ENCODE measurements at places on chromosomes 12 and 14. TPM values are rescaled to one million over a fixed set of nuclear protein-coding genes. Genes with fewer than 3 reads are reported as not detected.

- no peaks in the 10 kb centered on the region for H3K36me3 ChIP-seq
- H3K4me1 ChIP-seq, result no peaks in the 10 kb centered on the region
- H3K4me3 ChIP-seq, result no peak overlapping the region
Measured at GRCh38 chr12:93093243-93093642, 164.1 kb upstream of the EEA1 start.

GALNT6 gene
- 0.77 TPM for total RNA-seq

- DNase-seq, result no peak
- H3K27ac ChIP-seq, result no peak overlapping the region
- H3K4me3 ChIP-seq, result no peak overlapping the region
- peaks cover 25% of the 10 kb centered on the region for H3K4me1 ChIP-seq
- no peaks in the 10 kb centered on the region for H3K36me3 ChIP-seq
Measured at GRCh38 chr12:77946541-77947061, 115.9 kb downstream of the NAV3 start.

- no peak overlapping the region for H3K4me3 ChIP-seq
- H3K36me3 ChIP-seq, result no peaks in the 10 kb centered on the region
- H3K27ac ChIP-seq, result no peak overlapping the region
- H3K27me3 ChIP-seq, result no peaks in the 10 kb centered on the region
- H3K4me1 ChIP-seq, result no peaks in the 10 kb centered on the region
Measured at GRCh38 chr12:93912086-93912733, 235.0 kb downstream of the CRADD start.

GRCh38 chr12:26379777-26380467, 184.5 kb downstream of the SSPN start:
- H3K36me3 ChIP-seq, result peaks cover 3% of the 10 kb centered on the region
- H3K4me3 ChIP-seq, result no peak overlapping the region
- H3K27me3 ChIP-seq, result no peaks in the 10 kb centered on the region
- H3K4me1 ChIP-seq, result no peaks in the 10 kb centered on the region
- DNase-seq, result no peak
- no peak overlapping the region for H3K27ac ChIP-seq

NGB gene
- total RNA-seq, result not detected

- no peaks in the 10 kb centered on the region for H3K36me3 ChIP-seq
- no peaks in the 10 kb centered on the region for H3K27me3 ChIP-seq
- peak overlapping the region; percentile 95 for H3K27ac ChIP-seq
- H3K4me1 ChIP-seq, result peaks cover 25% of the 10 kb centered on the region
Measured at GRCh38 chr12:6450091-6450868, 1.6 kb upstream of the TAPBPL start.

- no peak overlapping the region for H3K4me3 ChIP-seq
- H3K27me3 ChIP-seq, result no peaks in the 10 kb centered on the region
- no peaks in the 10 kb centered on the region for H3K36me3 ChIP-seq
- no peaks in the 10 kb centered on the region for H3K4me1 ChIP-seq
- no peak for DNase-seq
Measured at GRCh38 chr12:79006306-79006705, 141.7 kb downstream of the SYT1 start.

GRCh38 chr12:55467836-55468235, 2.1 kb downstream of the OR6C70 start:
- H3K4me1 ChIP-seq, result no peaks in the 10 kb centered on the region
- H3K27ac ChIP-seq, result no peak overlapping the region
- no peak overlapping the region for H3K4me3 ChIP-seq

DNA sequence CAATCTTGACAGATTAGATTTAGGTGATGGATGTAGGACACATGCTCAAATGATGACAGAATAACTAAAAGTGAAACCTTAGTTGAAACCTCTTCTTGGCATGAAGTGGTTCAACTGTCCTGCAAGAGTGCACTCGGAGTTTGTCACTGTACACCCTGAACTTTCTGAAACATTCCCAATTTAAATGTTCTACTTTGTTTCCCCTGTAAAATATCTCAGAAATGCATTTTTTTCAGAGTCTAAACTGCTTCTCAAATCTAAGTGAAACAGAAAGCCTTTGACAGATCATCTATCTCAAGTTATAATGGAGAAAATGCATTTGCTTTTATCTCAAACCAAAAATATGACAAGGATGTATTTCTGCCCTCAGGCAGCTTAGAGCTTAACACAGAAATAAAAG, 66.0 kb downstream of the BHLHE41 start:
- no peaks in the 10 kb centered on the region for H3K27me3 ChIP-seq
- peaks cover 4% of the 10 kb centered on the region for H3K4me1 ChIP-seq
- no peaks in the 10 kb centered on the region for H3K36me3 ChIP-seq

DNA sequence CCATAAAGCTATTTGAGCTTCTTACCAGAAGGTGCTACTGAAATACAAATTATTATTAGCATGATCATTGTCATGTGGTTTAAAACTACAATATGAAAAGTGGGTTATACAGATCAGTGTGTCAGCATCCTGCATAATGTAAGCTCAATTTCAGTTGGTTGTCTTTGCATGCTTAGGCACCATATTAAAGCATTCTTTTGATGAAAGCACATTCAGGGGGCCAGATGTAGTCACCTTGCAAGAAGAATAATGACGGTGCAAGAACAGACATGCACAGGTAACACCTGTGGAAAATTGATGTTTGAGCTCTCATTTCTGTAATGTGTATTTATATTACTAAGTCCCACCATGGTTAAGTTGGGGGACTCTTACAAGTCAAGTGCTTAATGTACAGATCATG, 123.9 kb downstream of the PAX9 start:
- H3K4me1 ChIP-seq, result no peaks in the 10 kb centered on the region
- H3K4me3 ChIP-seq, result no peak overlapping the region
- no peak for DNase-seq
- H3K27ac ChIP-seq, result no peak overlapping the region

DNA sequence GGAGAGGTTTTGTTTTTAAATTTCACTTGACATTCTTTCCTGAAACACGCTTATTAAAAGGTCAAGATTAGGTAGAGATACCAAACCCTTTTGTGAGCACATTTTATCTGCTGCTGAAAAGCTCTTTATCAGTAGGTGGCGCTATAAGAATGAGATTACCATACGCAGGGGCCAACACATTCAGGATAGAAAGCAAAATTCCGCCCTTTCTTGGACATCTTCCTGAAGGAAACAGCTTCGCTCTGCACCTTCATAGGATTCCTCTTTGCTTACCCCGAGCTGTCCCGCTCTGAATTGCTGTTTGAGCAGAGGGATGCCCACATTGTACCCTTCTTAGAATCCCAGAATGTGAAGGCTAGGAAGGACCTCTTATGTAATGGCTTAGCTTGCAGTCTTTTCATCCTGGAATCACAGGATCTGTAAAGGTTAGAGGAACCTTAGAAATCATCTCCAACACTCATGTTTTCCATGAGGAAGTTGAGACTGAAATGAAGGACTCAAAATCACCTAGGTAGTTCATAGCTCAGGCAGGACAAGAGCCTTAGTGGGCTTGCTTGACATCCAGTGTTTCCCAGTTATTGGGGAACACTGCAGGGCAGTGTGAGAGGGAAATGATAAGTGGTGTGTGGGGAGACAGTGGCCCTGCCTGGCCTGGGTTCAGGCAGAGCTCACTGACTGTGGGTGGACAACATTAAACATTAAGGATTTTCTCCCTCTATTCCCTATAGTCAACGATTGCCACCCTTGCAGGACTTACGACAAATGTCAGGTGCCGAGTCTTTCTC, 38.7 kb upstream of the CRY1 start:
- no peaks in the 10 kb centered on the region for H3K36me3 ChIP-seq
- no peak overlapping the region for H3K4me3 ChIP-seq
- peak; percentile 18 for DNase-seq
- no peak overlapping the region for H3K27ac ChIP-seq

DNA sequence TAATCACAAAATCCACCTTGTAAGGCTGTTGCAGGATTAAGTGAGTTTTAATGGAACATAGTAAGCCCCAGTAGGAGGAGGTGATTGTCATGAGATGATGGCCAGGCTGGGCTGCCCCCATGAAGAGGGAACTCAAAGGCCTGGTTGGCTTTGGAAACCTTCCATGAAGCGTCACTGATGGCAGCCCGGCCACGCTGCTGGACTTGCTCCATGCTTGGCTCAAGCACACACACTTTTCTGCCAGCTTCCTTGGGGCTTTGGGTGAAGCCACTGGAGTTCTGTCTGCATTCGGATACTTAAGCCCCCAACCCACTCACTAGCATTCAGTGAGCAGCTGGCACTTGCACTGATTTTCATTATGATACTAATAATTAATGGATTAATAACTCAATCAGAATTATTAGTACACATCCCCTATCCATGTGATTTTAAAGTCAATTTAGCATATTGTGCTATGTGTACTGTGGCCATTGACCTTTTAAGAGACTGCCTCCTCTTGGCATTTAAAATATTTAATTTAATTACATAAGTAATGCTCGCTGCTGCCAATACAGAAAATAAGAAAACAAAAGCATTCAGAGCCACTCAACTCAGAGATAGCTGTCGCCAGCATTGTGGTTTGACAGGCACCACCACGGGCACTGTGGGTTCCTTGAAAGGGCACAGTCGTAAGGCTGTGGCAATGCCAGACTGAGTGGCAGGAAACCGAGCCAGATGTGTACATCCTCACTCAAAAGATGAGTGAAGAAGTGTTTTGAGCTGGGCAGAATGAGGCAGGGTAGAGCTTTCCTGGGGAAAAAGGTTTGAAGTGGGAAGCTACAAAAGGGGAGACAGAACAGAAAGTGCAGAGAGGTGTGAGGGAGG, 15.9 kb downstream of the KRT85 start:
- peak; percentile 63 for DNase-seq
- H3K27me3 ChIP-seq, result peaks cover 10% of the 10 kb centered on the region
- peaks cover 14% of the 10 kb centered on the region for H3K4me1 ChIP-seq
- H3K4me3 ChIP-seq, result no peak overlapping the region
- no peak overlapping the region for H3K27ac ChIP-seq

GRCh38 chr12:86698641-86698980, 442.4 kb upstream of the MGAT4C start:
- no peaks in the 10 kb centered on the region for H3K4me1 ChIP-seq
- H3K36me3 ChIP-seq, result no peaks in the 10 kb centered on the region
- no peak overlapping the region for H3K4me3 ChIP-seq

GEMIN2 gene
- total RNA-seq, result 17.8 TPM

DNA sequence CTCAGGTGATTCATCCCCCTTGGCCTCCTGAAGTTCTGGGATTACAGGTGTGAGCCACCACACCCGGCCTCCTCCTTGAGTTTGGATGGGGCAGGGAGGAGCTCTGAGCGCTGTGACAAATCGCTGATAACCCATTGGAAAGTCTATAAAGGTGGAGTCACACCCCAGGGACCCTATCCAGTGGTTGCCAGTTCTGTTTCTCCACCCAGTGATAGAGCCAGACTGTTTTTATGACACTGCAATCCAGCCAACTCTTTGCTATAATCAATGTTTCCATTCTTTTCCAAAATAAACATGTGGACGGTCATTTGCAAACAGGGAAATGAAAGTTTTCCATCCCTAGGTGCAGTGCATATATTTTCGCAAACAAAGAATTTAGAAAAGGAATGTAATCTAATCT, 142.0 kb upstream of the PELI2 start:
- DNase-seq, result no peak
- no peaks in the 10 kb centered on the region for H3K27me3 ChIP-seq
- no peak overlapping the region for H3K27ac ChIP-seq
- peaks cover 9% of the 10 kb centered on the region for H3K4me1 ChIP-seq
- no peak overlapping the region for H3K4me3 ChIP-seq

TAS2R8 gene
- total RNA-seq, result not detected

GRCh38 chr12:126950266-126950665, 1316.7 kb upstream of the TMEM132C start:
- no peaks in the 10 kb centered on the region for H3K36me3 ChIP-seq
- no peak overlapping the region for H3K27ac ChIP-seq
- H3K4me3 ChIP-seq, result no peak overlapping the region

DNA sequence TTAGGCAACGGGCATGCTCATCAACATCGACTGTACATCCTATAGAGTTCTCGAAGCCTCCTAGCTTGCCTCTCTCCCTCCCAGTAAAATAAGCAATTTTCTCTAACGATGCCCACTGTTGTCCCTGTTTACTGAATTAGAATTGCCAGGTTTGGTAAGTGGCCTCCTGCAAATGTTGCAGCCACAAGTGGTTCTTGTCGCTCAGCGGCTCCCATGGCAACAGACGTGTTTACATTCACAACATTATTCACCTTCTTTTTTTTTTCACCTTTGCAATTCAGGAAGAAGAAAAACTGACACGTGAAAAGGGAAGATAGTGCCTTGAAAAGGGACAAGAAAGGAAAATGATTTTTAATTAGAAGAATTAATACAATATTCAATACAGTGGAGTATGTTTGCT, 100.9 kb upstream of the PKP2 start:
- H3K36me3 ChIP-seq, result no peaks in the 10 kb centered on the region
- H3K4me1 ChIP-seq, result no peaks in the 10 kb centered on the region
- DNase-seq, result no peak
- H3K27me3 ChIP-seq, result no peaks in the 10 kb centered on the region
- no peak overlapping the region for H3K4me3 ChIP-seq

- peak overlapping the region; percentile 50 for H3K27ac ChIP-seq
- no peak overlapping the region for H3K4me3 ChIP-seq
- H3K27me3 ChIP-seq, result no peaks in the 10 kb centered on the region
- peaks cover 44% of the 10 kb centered on the region for H3K4me1 ChIP-seq
Measured at GRCh38 chr12:96396209-96396608, 4.0 kb downstream of the CDK17 start.

DNA sequence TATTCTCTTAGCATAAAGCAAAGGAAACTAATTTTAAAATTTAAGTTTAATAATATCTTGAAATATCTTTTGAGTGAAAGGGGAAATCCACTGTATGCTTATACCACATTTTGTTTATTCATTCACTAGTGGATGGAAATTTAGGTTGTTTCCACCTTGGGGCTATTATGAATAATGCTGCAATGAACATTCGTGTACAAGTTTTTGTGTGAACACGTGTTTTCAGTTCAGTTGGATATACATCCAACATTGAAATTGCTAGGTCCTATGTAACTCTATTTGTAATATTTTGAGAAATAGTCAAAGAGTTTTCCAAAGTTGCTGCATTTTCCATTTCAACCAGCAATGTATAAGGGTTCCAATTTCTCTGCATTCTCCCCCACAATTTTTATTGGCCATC, 83.7 kb upstream of the ETV6 start:
- H3K27me3 ChIP-seq, result no peaks in the 10 kb centered on the region
- H3K27ac ChIP-seq, result no peak overlapping the region
- DNase-seq, result no peak
- no peaks in the 10 kb centered on the region for H3K36me3 ChIP-seq

GRCh38 chr12:24047326-24047725, 97.9 kb upstream of the SOX5 start:
- H3K27me3 ChIP-seq, result no peaks in the 10 kb centered on the region
- DNase-seq, result no peak
- H3K4me1 ChIP-seq, result no peaks in the 10 kb centered on the region
- no peak overlapping the region for H3K27ac ChIP-seq
- H3K36me3 ChIP-seq, result no peaks in the 10 kb centered on the region

- H3K27ac ChIP-seq, result no peak overlapping the region
- H3K4me1 ChIP-seq, result peaks cover 16% of the 10 kb centered on the region
- no peak overlapping the region for H3K4me3 ChIP-seq
- no peaks in the 10 kb centered on the region for H3K27me3 ChIP-seq
- DNase-seq, result no peak
Measured at GRCh38 chr12:92481066-92481465, 221.7 kb upstream of the PLEKHG7 start.

GRCh38 chr12:46480724-46481123, 108.2 kb upstream of the SLC38A2 start:
- DNase-seq, result no peak
- no peak overlapping the region for H3K4me3 ChIP-seq
- H3K4me1 ChIP-seq, result peaks cover 8% of the 10 kb centered on the region
